ENCODE measurements at places on chromosomes 13 and 19. TPM values are rescaled to one million over a fixed set of nuclear protein-coding genes. Genes with fewer than 3 reads are reported as not detected.

DNA sequence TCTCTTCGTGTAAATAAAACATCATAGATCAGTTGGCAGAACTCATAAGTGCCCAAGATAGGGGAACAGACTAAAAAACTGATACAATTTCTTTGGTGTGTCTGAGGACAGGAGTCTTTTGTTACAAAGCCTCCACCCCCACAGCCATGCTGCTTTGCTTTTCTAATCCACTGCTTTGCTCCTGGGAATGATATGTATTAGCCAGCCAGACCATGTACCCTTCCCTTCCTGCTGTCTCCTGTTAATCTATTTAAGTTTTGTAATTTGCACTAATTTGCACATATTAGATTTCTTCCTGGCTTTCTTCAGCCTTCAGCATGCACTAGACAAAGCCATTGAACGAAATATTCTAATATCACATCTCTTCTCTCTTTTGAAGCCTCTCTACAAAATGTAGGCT is 130.5 kb downstream of the MAB21L1 start:
- H3K27ac ChIP-seq = no peak overlapping the region
- DNase-seq = no peak
- H3K27me3 ChIP-seq = no peaks in the 10 kb centered on the region
- H3K4me3 ChIP-seq = no peak overlapping the region

GRCh38 chr13:48000559-48001113 is 437 bp downstream of the SUCLA2 start:
- H3K27ac ChIP-seq = peak overlapping the region; percentile 66
- H3K27me3 ChIP-seq = no peaks in the 10 kb centered on the region
- peaks cover 48% of the 10 kb centered on the region for H3K4me1 ChIP-seq
- no peaks in the 10 kb centered on the region for H3K36me3 ChIP-seq

DNA sequence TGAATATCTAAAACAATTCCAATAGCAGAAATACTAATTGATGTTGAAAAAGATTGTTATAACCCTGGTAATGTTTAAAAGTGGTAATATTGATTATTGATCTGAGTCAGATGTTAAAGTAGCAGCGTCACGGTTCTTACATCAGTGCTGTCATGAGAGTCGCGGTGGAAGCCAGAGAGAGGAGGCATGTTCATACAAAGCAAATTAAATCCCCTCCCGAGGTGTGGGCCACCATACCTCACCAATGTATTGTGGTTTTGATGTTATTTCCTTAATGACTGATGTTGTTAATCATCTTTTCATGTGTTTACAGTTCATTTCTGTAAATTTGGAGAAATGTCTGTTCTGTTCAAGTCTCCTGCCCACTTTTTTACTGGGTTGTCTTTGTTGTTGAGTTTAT is 11.2 kb downstream of the ZNF317 start:
- DNase-seq = peak; percentile 16
- H3K36me3 ChIP-seq = peaks cover 59% of the 10 kb centered on the region
- H3K4me1 ChIP-seq = peaks cover 66% of the 10 kb centered on the region
- no peaks in the 10 kb centered on the region for H3K27me3 ChIP-seq

ARRDC2 gene
- total RNA-seq = 47.9 TPM

RNF225 gene
- 0.58 TPM for total RNA-seq
